Activated T-cell treated with anti-CD3 and anti-CD28 coated beads, Interleukin-2, amount 50 U/mL, for 1 hour (primary cell): ENCODE measurements at places on chromosomes 1 and 21.

DNA sequence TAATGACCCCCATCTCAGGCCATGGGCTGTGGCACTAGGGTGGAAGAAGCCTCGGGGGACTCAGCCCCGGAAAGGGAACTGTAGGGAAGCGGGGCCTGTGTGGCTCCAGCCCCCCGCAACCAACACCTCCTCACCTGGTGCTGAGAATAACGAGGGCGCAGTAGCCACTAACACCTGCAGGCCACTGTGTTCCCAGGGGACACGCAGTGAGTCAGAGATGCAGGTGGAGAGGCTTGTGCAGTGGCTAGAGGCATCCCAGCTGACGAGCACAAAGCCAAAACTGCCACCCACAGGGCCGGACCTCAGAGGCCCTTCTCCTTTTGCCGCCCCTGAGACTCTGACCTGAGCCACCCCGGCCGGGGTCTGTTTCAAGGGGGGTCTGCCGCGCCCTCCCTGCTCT lies 33.5 kb upstream of the CCDC27 start:
- no peak for DNase-seq

GRCh38 chr1:235416662-235417049 lies 49.4 kb downstream of the TBCE start:
- no peak for DNase-seq

- DNase-seq: no peak
These were observed 124.8 kb downstream of the TMEM53 start for GRCh38 chr1:44549510-44549909.

DNA sequence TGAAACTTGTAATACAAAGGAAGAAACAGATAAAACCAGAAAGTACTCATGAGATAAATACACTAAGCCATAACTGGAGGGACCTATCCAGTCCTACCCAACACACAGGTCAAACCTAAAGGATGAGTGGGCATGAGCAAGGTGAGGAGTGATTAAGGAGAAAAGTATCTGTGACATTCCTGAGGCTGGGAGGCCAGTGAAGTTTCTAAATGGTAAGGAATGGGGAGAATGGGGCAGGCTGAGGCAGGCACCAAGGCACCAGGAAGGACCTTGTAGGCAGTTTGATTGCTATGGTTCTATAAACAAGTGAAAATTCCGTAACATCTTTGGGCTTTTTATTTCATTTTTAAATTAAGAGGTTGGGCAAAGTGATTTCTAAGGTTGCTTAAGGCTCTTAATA lies 10.4 kb downstream of the DDX59 start:
- no peak for DNase-seq

DNA sequence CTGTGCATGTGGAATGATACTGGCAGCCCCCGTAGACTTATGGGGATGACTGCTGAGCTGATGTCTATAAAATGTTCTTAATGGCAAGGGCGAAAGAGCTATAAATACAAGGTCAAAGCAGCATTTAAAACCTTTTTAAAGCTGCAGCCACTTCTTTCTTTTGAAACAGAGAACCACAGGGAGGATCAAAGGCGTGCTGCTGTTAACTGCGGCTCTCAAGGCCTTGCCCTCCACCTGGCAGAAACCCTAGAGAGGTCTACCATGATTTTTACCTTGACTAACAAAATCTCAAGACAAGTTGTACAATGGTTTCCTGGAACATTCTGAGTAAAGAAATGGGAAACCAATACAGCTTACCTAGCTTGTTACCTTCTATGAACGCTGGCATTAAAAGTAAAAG lies 89.7 kb downstream of the SLC45A1 start:
- DNase-seq: no peak

- DNase-seq: no peak
These were observed 137.7 kb downstream of the COL11A1 start for GRCh38 chr1:102970496-102971078.

DNA sequence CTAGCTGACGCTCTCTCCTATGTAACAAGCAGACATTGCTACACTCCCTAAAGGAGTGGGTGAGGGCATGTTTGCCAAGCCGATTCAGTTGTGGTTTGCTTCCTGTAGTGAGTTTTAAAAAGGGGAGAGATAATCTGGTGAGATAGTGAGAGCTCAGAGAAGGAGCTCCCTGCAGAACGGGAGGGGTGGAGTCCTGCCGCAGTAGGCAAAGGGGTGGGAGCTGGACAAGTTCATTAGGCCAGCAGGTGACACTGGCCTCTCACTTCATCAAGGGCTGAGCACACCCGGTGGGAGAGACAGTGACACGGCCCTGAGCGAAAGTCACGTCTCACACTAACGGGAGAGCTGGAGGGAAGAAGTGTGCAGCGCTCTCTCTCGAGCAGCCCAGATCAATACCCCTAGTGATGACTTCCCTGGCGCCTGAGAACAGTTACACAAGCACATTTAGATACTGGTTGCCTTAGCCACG lies 144.0 kb upstream of the CD34 start:
- DNase-seq: no peak

DNA sequence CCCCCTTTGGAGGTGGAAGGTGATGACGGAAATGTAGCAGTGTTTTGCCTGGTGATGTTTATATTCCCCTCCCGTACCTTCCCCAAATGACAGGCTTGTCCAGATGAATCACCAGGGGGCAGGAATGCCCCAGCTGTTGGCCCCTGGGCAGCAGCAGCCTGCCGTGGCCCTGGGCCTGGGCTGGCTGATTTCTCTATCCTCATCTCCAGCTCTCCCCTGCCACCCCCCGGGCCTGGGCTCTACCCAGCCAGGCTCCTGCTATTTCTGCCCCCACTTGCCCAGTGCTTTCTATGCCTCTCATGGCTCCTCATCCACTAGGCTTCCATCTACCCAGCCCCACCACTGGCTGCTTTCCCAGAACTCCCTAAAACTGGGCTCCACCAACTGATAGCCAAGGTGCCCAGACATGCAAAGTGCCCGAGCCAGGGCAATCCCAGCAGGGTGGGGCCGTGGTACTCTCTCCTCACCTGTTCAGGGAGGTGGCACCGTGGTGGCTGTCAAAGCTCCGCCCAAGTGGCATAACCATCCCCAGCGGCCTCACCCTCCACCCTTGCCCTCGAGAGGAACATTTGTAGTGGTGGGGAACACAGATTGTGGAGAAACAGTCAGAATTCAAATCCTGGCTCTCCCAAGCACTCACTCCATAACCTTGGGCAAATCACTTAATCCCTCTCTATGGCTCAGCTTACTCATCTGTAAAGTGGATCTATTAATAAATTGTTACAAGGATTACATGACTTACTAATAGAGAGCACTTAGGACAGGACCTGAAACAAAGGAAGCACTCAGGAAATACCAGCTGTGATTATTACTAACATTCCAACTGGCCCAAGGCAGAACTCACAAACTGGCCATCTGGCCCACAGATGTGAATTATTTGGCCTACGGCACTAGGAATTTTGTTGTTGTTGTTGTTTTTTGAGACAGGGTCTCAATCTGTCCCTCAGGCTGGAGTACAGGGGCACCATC lies 12.8 kb upstream of the ECE1 start:
- no peak for DNase-seq

- no peak for DNase-seq
These were observed 6.4 kb upstream of the E2F2 start for GRCh38 chr1:23537296-23537973.

DNA sequence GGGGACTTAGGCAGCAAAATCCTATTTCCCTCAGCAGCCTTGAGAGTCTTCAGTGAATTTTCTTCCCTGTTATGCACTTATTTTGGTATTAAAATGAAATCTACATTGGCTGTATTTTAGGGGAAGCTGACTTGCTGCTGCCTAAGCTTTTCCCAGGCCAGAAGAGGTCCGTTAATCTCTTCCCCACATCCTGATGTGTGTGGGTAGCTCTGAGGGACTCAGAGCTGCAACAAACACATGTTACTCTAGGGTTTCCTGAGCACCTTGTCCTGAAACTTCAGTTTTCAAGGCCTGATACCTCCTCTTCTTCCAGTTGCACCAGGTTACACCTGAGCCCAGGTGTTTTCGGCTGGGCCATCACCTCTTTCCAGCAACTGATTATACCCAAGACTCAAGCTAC lies 51.5 kb downstream of the SYT6 start:
- no peak for DNase-seq

- DNase-seq: no peak
These were observed 2.5 kb upstream of the SLC6A9 start for GRCh38 chr1:44033756-44034155.

DNA sequence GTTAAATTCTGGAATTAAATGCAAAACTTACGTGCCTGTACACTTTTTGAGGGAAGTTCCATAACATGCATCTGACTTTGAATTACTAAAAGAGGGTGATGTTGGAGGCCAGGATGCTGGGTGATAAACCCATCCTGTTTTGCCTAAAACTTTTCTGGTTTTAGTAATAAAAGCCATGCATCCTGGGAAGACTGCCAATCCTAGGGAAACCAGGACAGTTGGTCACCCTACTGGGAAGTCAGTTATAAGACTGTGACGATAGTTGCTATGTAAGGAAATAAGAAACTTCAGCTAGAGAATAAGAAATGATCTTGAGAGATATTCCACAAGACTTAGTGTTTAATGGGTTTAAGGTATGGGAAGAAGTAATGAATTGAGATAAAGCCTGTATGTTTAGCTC lies 336.6 kb upstream of the LYPLAL1 start:
- DNase-seq: no peak

GRCh38 chr21:15355066-15355465 lies 290.3 kb upstream of the NRIP1 start:
- no peak for DNase-seq

DNA sequence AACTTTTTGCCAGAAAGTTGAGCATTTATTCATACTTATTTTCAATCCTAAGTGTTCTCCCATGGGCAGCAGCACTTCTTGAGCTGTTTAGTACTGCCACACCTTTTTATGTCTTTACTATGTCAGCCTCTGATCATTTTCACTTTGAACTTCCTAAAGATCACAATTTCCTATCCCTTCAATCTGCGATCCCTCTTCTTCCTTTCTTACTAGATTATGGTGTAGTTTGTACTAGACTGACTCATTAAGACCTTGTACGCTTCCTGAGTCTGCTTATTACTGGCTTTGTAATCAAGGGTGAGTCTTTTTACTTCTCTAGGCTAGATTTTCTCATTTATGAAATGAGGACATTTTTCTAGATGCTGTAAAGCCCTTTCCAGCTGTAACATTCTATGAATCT lies 55.1 kb downstream of the LRIG2 start:
- DNase-seq: no peak

GRCh38 chr1:236173174-236173767 lies 30.9 kb downstream of the GPR137B start:
- DNase-seq: no peak

DNA sequence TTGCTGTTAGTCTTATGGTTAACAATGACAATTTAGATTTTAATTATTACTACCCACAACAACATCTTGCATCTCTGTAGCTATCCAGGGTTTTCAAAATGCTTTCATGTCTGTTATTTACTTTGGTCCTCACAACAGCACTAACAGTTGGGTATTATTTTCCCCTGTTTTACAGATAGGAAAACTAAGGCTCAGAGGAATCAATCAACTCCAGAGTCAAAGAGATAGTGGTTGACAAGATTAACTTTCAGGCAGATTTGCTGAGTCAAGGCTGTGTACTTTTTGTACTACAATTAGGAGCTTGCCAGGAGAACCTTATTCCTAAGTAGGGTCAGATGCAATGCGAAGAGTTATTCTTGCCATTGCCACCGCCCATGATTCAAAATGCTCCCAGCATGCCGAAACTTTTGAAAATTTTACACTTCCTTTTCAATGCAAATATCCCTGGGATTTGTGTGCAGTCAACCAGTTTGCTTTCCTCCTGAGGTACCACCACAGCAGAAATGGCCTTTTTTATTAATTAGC lies 49.4 kb upstream of the ROR1 start:
- DNase-seq: no peak

- DNase-seq: no peak
These were observed 61.1 kb downstream of the SDC3 start for GRCh38 chr1:30847358-30847972.

DNA sequence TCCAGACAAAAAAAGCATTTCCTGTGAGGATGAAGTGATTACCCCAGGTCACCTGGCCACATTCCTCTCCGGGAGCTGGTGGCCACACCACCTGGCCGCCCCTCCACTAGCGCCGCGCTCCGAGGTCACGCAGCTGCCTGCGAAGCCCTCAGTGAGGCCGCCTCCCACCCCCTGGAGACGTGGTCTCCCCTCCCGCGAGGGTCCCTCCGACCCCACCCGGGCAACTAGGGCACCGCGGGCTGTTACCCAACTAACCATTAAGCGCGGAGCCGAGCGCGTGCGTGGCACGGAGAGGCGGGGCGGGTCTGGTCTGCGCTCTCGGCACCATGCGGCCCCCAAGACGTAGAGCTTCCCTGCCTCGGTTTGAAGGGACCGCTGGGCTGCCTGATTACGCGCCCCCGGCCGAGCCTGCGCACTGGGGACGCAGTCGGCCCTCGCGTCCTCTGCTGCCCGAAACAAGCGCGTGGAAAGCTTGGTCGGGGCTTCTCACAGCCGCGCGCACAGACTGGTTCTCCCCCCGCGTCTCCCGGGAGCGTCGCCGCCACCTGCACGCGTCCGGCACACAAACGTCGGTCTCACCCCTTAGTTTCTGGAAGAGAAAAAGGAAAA lies 106.5 kb downstream of the SLC16A1 start:
- DNase-seq: no peak

GRCh38 chr1:44970317-44970716 lies 16.1 kb downstream of the EIF2B3 start:
- DNase-seq: no peak

- DNase-seq: no peak
These were observed 77.6 kb upstream of the CHRM3 start for GRCh38 chr1:239308701-239309333.

DNA sequence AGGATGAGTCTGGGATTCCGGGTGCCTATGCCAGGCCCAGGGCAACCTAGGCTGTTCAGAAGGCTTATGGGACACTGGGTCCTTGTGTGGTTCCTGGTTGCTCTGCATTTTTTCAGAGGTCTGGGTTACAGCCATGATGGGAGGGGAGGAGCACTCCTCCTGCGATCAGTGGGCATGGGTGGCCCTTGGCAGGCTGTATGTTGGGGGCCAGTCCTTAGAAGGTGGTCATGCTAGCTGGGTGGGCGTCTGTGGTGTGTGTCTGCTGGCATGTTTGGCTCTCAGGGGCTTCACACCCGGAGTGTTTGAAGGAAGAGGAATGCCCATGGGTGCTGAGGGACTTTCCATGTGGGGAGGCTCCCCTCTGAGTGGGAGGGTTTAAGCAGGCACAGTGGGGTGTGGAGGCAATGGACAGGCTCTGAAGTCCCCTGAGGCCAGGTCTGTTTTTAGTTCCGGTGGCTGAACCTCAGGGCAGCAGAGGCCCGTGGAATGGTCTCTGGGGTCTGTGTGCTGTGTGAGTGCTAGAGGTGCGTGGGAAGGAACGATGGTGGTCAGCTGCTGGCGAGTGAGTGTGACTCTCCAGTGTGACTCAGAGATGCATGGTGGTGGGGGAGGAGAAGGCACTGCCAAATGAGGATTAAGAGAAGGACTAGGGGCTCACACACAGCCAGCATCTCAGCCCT lies 25.3 kb downstream of the CACNA1E start:
- DNase-seq: no peak

DNA sequence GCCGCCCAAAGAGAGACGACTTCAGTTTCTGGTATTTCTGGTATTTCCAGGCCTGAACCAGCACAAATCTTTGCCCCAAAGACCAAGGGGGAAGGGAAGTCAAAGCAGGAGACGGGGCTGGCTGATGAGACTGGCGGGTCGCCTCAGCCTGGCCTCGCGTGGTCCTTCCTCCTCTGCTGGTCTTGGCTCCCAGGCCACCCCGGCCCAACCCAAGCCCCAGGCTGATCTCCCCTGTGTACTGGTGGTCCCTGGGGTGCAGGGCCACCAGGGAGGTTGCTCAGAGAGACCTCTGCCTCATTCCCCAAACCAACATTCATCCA lies 19.9 kb downstream of the WNT4 start:
- no peak for DNase-seq

GRCh38 chr1:192575499-192576189 lies at the start of gene RGS1:
RGS1 (plus strand) TSS chr1:192575773; CDS start chr1:192575793, 20 bp downstream.
- DNase-seq: peak; percentile 67
